ENCODE measurements at places on chromosomes 2 and 18.

DNA sequence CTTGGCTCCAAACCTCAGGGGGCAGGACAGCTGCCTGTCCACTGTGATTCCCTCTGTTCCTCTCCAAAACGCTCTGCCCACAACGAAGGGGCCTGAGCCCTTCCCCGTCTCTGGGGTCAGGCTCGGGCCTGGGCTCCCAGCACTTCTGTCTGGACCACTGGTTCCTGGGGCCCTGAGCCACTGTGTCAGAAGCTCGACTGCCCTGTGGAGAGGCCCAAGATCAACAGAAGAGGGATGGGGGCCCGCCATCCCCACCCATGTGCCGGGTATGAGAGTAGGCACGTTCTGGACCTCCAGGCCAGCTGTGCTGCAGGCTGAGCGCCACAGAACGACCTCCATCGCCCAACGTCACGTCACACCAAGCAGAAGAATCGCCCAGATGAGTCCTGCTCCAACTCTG, 119.9 kb upstream of the HS6ST1 start:
- DNase-seq, result no peak

DNA sequence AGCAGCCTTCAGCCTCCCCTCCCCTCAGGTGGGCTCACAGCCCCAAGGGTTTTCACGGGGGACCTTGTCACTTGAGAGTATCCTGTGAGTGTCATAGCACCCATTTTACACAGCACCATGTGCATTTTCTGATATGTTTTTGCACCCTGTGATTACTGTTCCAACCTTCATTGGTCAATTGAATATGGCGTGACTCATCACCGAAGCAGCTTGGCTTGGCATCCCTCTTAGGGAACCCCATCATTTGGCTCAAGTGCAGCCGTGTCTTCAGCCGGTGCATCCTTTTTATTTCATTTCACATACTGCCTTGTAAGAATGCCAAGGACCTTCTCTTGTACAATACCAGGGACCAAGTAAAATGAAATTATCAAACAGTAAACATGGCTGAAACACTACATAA, 57.6 kb downstream of the NPAS2 start:
- DNase-seq, result no peak

- no peak for DNase-seq
Observed at GRCh38 chr2:62347563-62348270, 151.8 kb downstream of the B3GNT2 start.

DNA sequence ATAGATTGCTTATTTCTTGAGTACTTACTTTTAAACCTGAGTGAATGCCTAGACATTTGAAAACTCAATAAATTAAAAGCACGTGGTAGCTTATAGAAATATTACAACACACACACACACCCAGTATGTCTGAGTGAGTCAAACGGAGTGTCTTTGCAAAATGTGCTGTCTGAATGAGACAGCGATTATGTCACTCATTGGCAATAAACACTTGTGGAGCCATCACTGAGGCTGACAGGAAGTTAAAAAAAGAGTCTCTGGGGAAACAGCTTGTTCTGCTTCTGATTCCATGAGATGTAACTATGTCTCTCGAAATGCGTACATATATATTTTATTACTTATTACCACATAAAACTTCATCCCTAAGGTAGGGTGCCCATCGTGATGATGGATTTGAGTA, 22.3 kb upstream of the VPS4B start:
- no peak for DNase-seq

DNA sequence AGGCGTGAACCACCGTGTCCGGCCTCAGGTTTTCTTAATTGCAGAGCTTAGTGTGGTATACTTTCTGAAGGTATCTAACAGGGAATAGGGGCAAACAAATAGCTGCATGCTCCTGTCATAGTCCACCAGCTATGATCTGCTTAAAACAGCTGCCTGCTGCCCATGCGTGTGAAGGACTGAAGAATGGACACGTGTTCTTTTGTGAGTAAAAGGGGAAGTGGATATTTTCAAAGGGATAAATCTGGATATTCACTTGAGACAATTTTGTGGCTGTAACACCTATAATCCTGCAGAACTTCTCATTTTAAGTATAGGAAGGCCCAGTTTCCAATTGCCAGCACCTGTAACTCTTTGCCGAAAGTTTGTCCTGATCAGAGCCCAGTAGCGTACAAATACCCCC, 44.7 kb downstream of the TRPM8 start:
- DNase-seq, result no peak

DNA sequence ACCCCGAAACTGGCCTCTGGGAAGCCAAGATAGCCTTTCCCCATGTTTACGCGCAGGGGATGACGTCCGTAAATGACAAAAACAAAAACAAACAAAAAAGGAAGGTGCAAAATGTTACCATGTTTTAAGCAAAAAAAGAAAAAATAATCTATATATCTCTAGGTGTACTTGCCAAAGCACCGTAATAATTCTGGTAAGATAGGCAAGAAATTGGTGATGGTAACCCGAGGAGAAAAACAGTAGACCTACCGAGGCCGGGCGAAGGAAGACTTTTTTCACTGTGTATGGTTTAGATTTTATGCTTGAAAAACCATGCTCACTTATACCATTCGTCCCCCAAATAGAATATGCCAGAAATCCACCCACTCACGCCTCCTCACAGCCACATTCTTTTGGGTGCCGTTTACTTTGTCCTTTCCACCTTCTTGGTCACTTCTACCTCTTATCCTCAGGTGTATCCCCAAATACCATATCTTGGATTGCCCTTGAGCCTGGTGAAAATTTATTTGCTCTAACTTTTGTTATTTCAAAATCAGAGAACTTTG, 8.0 kb downstream of the GATA6 start:
- no peak for DNase-seq

DNA sequence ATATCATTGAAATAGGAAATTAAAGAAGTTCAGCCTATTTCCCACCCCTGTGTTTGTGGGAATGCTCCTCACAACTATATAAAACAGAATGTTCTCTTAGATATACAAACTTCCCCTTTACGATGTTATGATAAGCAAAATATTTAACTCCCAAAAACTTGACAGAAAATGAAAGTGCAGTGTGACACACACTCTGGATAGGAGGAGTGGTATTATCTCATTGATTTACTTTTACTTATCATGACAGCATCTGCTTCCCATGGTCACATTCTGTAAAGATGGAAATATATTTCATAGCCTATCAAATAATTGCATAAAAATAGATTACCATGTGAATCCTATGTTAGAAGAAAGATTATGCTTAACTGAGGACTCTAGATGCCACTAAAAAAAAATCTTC, 96.6 kb upstream of the STK17B start:
- no peak for DNase-seq

DNA sequence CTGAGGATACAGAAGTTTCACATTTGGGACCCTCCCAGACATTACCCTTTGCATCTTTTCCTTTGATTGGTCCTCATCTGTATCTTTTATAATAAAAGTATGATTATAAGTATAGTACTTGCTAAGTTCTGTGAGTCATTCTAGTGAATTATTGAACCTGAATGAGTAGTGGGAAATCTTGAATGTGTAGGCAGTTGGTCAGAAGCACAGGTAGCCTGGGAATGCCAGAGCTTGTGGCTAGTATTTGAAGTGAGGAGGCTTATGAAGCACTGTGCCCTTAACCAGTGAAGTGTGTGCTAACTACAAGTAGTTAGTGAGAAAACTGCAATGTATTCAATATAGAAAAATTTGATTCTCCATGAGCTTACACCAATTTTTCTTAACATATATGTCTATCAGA, 257.6 kb downstream of the GRB14 start:
- DNase-seq, result no peak

DNA sequence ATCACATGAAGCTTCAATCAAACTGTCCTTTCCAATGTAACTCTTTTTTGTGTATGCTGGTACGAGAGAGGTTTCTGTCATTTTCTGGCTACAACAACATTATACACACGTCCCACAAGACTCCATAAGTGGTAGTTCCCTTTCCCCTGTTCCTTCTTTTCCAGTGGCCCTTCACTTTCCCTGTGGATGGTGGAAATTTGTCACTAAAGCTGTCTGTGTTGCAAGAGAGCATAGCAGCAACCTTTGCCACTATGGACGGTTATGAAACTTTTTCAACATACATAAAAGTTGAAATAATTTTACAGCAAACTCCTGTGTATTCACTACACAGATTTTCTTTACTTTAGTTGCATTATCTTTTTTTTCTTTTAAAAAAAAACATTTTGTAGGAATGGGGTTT, 18.7 kb downstream of the DBI start:
- no peak for DNase-seq

- no peak for DNase-seq
Observed at GRCh38 chr2:212842544-212843185, 304.1 kb upstream of the ERBB4 start.

GRCh38 chr2:65997961-65998360, 437.0 kb upstream of the MEIS1 start:
- no peak for DNase-seq

- no peak for DNase-seq
Observed at GRCh38 chr2:225008935-225009334, 33.3 kb downstream of the DOCK10 start.

DNA sequence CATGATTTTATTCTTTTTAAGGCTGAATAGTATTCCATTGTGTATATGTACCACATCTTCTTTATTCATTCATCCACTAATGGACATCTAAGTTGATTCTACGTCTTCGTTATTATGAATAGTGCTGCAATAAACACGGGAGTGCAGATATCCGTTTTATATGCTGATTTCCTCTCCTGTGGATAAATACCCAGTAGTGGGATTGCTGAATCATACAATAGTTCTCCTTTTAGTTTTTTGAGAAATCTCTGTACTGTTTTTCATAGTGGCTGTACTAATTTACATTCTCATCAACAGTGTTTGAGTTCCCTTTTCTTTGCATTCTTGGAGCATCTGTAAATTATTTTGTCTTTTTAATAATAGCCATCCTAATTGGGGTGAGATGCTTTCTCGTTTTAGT, 114.5 kb downstream of the RGPD3 start:
- DNase-seq, result no peak
